Muscle of leg (tissue), 16 donors: ENCODE measurements at places on chromosomes 1 and 21. TPM values are rescaled to one million over a fixed set of nuclear protein-coding genes. Genes with fewer than 3 reads are reported as not detected.

DNA sequence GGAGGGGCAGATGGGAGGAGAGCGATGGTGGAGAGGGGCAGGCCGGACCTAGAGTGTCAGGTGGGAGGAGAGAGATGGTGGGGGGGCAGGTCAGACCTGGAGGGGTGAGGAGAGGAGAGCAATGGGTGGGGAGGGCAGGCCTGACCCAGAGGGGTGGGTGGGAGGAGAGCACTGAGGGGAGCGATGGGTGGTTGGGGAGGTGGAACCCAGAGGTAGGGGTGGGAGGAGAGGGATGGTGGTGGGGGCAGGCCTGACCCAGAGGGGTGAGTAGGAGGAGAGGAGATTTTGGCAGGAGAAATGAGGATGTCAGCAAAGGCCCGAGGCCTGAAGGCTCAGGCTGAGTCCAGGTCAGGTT lies 157.3 kb upstream of the VAMP3 start:
- DNase-seq: no peak
- H3K27ac ChIP-seq: no peak overlapping the region
- no peaks in the 10 kb centered on the region for H3K4me1 ChIP-seq
- H3K36me3 ChIP-seq: no peaks in the 10 kb centered on the region

DNA sequence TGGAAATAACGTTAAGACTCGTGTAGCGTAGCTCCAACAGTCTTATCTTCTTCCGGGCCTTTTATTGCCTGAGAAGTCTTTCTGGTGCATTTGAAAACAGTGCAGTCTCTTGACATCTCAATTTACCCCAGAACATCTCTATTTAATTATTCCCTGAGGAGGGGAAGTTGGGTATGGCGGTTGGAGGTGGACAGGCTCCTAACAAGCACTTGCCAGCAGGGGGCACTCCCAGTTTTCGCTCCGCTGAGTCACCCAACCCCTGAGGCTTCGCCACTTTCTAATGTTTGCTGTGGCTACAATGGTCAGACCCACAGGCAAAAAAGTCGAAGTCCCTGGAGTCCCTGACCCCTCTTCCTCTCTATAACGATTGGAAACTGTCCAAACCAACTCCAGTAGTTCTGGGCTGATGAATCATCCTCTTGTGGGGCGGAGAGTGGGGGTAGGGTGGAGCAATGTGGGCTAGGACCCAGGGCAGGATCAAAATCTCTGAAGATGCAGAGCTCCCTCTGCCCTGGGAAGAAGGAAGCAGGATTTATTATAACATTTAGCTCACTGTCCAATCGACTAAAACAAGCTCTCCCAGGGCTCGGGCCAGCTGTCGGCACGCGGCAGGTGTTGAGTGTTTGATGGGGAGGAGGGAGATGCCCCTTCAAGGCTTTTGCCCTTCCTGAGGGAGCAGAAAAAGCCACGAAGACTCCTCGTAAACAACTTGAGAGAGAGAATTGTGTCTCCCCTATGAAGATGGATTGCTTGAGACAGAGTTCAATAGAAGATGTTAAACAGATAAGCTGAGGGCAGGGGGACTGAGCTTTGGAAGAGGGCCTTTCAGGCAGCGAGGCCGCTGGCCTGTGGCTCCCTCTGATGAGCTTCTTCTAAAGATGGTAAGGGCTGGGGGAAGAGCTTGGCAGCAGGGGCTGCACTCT lies 85.7 kb downstream of the BRINP2 start:
- no peaks in the 10 kb centered on the region for H3K36me3 ChIP-seq
- H3K27me3 ChIP-seq: no peaks in the 10 kb centered on the region
- H3K27ac ChIP-seq: no peak overlapping the region

SGIP1 gene
- 1.7 TPM for total RNA-seq

PLA2G5 gene
- total RNA-seq: 0.13 TPM

AHCYL1 gene
- total RNA-seq: 20.6 TPM

DNA sequence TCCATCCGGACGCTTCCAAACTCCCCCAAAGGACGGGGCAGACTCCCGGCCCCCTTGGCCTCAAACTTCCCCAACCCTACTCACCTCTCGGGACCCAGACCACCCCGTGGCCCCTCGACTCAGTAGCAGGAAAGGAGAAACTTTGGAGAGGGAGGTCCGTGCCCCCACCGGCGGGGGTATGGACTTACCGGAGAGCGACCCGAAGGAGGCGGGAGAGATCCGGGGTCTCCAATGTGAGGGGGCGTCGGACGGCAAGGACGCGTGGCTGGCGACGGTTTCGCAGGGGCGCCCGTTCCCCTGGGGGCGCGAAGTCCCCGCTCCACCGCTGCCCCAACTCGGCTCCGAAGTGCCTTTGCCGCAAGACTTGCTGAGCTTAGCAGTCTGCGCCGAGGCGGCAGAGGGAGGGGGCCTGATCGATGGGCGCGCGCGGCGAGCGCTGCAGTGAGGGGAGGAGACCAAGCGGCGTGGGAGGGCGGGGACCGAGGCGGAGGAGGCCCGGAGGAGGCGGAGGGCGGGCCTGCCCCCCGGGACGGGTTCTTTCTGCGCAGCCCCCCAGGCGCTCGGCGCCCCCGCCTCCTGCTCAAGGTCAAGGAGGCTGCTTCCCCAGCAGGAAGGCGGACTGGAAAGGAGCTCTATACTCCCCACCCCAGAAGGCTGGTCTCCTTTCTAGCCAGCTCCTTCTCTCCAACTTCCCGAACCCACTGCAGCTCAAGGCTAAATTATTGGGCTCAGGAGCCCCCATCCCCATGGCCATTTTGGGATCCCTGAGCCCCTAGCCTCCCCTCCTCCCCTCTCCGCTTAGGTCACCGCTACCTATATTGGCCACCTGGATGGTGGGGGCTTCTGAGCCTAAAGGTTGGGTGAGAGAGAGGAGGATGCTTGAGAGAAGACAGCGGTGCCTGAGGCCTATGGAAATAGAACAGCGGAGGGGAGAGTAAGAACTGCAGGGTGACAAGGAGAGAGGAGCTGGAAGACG lies at the start of gene SYT2:
Gene SYT2, minus strand, starts transcription at position 385 of the 976 bp plus-strand sequence. CDS start 104,682 bp downstream, outside the sequence.
- H3K4me3 ChIP-seq: peak within 1 kb of the TSS; percentile 39
- H3K4me1 ChIP-seq: peaks cover 13% of the 10 kb centered on the region
- H3K27me3 ChIP-seq: peaks cover 71% of the 10 kb centered on the region
- peak; percentile 69 for DNase-seq
- H3K27ac ChIP-seq: no peak within 1 kb of the TSS

VANGL2 gene
- 2.3 TPM for total RNA-seq

DNA sequence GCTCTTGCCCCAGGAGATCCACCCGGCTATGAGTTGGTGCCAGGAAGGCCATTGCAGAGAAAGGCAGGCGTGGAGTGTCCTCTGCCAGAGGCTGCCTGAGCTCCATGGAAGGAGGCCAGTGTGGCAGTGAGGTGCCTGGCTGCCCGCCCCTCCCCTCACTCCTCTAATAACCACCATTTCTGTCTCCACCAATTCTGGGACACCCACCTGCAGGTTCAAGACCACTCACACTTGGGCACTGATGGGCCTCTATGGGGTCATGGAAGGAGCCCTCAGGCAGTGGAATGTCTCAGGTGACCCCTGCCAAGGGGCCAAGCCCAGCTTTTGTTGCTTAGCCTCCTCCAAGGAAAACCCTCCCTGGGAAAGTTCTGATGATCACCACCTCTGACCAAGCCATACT lies 731.6 kb downstream of the MATN1 start:
- H3K4me3 ChIP-seq: no peak overlapping the region
- DNase-seq: no peak
- H3K4me1 ChIP-seq: no peaks in the 10 kb centered on the region
- no peaks in the 10 kb centered on the region for H3K36me3 ChIP-seq
- H3K27me3 ChIP-seq: peaks cover 5% of the 10 kb centered on the region

DNA sequence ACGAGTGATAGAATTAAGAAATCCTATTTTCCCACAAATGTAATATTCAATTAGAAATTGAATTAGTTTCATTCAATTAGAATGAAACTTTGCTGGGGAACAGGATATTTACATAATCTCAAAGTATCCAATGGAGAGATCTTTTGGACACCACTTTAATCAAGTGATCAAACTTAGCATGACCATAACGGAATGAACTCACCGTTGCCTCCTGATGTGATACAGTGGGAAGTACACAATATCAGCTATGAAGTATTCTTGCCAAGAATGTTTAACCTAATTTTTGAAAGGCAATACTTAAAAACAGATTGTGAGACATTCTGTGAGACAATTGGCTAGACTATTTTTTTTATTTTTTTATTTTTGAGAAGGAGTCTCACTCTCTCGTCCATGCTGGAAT lies 16.6 kb downstream of the CDKN2C start:
- no peak overlapping the region for H3K27ac ChIP-seq
- DNase-seq: no peak
- H3K27me3 ChIP-seq: peaks cover 11% of the 10 kb centered on the region
- no peaks in the 10 kb centered on the region for H3K36me3 ChIP-seq
- H3K4me1 ChIP-seq: no peaks in the 10 kb centered on the region

DNA sequence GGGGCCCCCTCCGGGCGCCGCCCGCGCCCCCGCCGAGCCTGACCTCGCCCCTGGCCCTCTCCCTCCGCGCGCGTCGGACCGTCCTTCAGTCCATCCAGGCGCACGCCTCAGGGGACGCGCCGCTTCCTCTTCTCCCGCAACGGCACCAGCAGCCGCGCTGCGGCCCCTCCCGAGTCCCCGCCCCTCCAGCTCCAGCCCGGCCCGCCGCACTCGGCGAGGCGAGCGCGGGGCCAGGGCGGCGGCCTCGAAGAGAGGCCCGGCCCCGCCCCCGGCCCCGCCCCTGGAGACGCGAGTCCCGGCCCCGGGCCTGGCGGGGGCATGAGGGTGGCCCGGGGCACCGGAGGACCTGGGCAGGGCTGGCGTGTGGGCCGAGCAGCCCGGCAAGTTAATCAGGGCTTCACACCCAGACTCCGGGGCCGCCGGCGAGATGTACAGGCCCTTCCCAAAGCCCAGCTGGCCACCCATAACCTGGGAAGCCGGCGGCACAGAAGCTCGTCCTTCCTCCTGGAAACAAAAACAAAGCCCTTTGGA lies at the start of gene IGSF3:
Gene IGSF3, minus strand, starts transcription at position 159 of the 531 bp plus-strand sequence. CDS start 1,407 bp downstream, outside the sequence.
- DNase-seq: peak; percentile 90
- peak within 1 kb of the TSS; percentile 55 for H3K27ac ChIP-seq
- H3K4me3 ChIP-seq: peak within 1 kb of the TSS; percentile 74
- H3K36me3 ChIP-seq: peaks cover 3% of the 10 kb centered on the region

HTR6 gene
- not detected for total RNA-seq

HSF2BP gene
- total RNA-seq: 1.2 TPM

GRCh38 chr1:220239966-220240365 lies 32.3 kb downstream of the RAB3GAP2 start:
- H3K4me1 ChIP-seq: no peaks in the 10 kb centered on the region
- H3K36me3 ChIP-seq: no peaks in the 10 kb centered on the region
- DNase-seq: no peak
- no peak overlapping the region for H3K27ac ChIP-seq
- no peak overlapping the region for H3K4me3 ChIP-seq

DNA sequence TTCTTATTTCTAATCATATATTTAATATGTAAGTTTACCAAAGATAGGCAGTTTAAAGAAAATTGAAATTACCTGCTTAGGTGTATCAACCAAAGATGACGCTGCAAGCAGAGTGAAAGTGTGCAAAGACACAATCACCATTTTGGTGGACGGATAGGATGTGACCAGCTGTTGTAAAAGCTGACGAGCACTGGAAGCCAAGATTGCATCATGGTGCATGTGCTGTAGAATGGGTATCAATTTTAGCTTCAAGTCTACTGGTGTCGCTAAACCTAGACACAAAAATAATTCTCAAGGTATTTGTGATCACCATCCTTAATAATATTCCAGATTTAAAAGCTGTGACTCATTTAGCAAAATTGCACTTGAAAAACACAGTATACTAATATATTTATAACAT lies 28.2 kb downstream of the INTS7 start:
- no peak overlapping the region for H3K4me3 ChIP-seq
- no peaks in the 10 kb centered on the region for H3K27me3 ChIP-seq
- H3K27ac ChIP-seq: no peak overlapping the region
